GM23248 (cell line): ENCODE measurements at places on chromosomes 2 and 18. TPM values are rescaled to one million over a fixed set of nuclear protein-coding genes. Genes with fewer than 3 reads are reported as not detected.

The LOXHD1 gene
- polyA plus RNA-seq = not detected in 2 replicates

The TRIM43 gene
- polyA plus RNA-seq = not detected in 2 replicates

The ZNF804A gene
- polyA plus RNA-seq = 0.70 and 0.93 TPM in 2 replicates

The ALPI gene
- polyA plus RNA-seq = not detected in 2 replicates

The ORMDL1 gene
- polyA plus RNA-seq = 133 and 150 TPM in 2 replicates

The C2orf66 gene
- 0.25 TPM in 1 of 2 replicates, not detected in the other for polyA plus RNA-seq

The ADGRF3 gene
- 0.15 and 0.24 TPM in 2 replicates for polyA plus RNA-seq

The GCG gene
- not detected in 2 replicates for polyA plus RNA-seq

The ATP8B1 gene
- polyA plus RNA-seq = 13.3 and 15.8 TPM in 2 replicates

The NDC80 gene
- 16.0 and 16.3 TPM in 2 replicates for polyA plus RNA-seq

The CKAP2L gene
- 9.0 and 10.9 TPM in 2 replicates for polyA plus RNA-seq

The ZNF521 gene
- 6.3 and 7.8 TPM in 2 replicates for polyA plus RNA-seq

The PASK gene
- polyA plus RNA-seq = 0.56 and 0.91 TPM in 2 replicates

The FKBP1B gene
- 7.0 and 8.7 TPM in 2 replicates for polyA plus RNA-seq

The REG3A gene
- not detected in 2 replicates for polyA plus RNA-seq

The RIT2 gene
- polyA plus RNA-seq = not detected in 2 replicates

The CCL20 gene
- not detected in 2 replicates for polyA plus RNA-seq

The EPC2 gene
- polyA plus RNA-seq = 4.2 TPM in 2 replicates

The FRZB gene
- 0.08 TPM in 1 of 2 replicates, not detected in the other for polyA plus RNA-seq

The FHOD3 gene
- 1.4 and 1.6 TPM in 2 replicates for polyA plus RNA-seq

The FAHD2B gene
- polyA plus RNA-seq = 1.4 and 1.8 TPM in 2 replicates

The AGAP1 gene
- 2.2 and 3.0 TPM in 2 replicates for polyA plus RNA-seq
